ENCODE measurements at places on chromosomes 3 and 15. TPM values are rescaled to one million over a fixed set of nuclear protein-coding genes. Genes with fewer than 3 reads are reported as not detected.

DNA sequence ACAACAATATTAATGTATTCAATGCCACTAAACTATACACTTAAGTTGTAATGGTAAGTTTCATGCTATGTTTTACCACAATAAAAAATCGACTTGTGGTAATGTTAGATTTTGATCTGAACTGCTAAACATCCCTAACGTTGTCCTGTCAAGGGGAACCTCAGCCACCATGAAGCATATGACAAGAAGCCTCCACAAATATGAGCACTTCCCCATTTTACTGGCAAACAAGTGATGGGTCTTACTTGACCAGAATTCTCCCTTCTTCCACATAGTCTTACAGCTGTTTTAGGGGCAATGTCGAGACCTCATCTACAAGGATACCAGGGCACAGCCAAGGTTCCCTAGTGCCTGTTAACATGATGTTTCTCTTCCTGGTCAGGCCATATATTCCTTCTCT is 124.2 kb upstream of the ABI3BP start:
- no peak overlapping the region for H3K27ac ChIP-seq
- no peaks in the 10 kb centered on the region for H3K4me1 ChIP-seq
- no peak for DNase-seq
- H3K27me3 ChIP-seq = no peaks in the 10 kb centered on the region
- H3K36me3 ChIP-seq = no peaks in the 10 kb centered on the region

DNA sequence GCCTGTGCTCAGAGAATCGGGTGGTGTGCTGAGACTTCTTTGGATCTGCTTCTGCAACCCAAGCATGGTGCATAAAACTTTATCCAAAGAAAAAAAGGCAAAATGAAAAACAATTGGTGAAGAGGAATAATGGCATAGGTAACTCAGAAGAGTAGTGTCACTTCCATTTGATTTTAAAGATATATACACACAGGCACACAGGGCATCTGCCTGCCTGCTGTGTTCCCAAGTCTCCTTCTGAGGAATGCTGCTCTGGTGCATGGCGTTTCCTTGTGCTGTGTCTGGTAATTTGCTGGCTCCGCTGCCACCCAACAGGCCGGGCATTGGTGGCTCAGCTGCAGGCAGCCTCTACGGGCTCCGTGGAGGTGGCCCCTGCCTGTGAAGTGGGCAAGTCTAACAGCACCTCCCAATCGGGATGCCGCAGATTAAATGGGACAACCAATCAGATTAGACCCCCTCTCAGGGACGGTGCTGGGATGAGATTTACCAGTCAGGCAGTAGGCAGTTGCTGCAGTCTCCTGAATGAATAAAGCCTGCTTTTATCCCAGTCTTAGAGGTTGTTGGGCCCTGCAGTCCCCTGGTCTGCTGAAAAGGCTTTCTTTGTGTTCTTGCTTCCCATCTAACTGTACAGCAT is 253.7 kb upstream of the RASGRP1 start:
- H3K27me3 ChIP-seq = no peaks in the 10 kb centered on the region
- no peaks in the 10 kb centered on the region for H3K36me3 ChIP-seq
- no peaks in the 10 kb centered on the region for H3K4me1 ChIP-seq
- H3K4me3 ChIP-seq = no peak overlapping the region
- H3K27ac ChIP-seq = no peak overlapping the region
- DNase-seq = no peak

DNA sequence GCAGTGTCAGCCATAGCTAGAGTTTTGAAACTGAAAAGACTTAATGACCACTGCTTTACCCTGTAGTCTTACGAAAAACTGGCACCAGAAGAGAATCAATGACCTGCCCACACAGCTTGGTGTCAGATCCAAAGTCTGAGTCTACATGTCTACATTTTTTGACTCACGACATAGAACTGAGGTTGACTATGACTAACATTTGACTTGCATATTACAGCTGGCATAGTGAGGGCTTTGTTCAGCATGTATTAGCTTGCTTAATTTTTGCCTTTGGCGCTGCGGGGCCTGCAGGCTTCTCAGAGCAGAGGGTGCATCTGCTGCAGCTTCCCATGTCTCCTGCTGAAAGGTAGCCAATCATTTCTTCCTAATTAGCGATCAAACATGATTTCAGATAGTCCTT is 167.0 kb downstream of the EBLN2 start:
- DNase-seq = no peak
- no peaks in the 10 kb centered on the region for H3K4me1 ChIP-seq
- H3K27ac ChIP-seq = no peak overlapping the region
- no peaks in the 10 kb centered on the region for H3K36me3 ChIP-seq
- no peak overlapping the region for H3K4me3 ChIP-seq

PRICKLE2 gene
- not detected for total RNA-seq

FAM81A gene
- not detected for total RNA-seq
